ENCODE measurements at places on chromosomes 16 and 17. TPM values are rescaled to one million over a fixed set of nuclear protein-coding genes. Genes with fewer than 3 reads are reported as not detected.

GRCh38 chr16:85199069-85199725 lies 86.9 kb upstream of the CIBAR2 start:
- no peak overlapping the region for H3K4me3 ChIP-seq
- no peak for DNase-seq
- H3K36me3 ChIP-seq, result no peaks in the 10 kb centered on the region
- peaks cover 2% of the 10 kb centered on the region for H3K27me3 ChIP-seq
- H3K27ac ChIP-seq, result no peak overlapping the region
- H3K4me1 ChIP-seq, result no peaks in the 10 kb centered on the region

DNA sequence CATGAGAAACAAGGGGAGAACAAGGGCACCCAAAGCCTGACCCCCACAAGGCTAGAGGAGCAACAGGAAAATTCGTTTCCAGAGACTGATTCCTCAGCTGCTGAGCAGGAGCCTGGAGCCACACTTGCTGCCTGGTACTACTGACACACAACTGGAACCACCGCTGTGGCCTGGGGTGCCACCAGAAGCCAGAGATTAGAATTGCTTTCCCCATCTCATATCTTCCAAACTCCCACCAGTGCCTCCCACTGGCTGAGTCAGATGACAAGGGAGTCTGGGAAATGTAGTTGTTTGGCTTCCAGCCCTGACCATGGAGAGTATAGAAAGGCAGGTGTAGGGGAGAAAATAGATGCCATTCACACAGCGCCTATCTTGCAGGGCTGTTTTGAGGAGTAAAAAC lies 4.1 kb upstream of the TMEM11 start:
- no peak overlapping the region for H3K4me3 ChIP-seq
- peaks cover 4% of the 10 kb centered on the region for H3K36me3 ChIP-seq
- H3K27me3 ChIP-seq, result no peaks in the 10 kb centered on the region
- DNase-seq, result no peak
- H3K4me1 ChIP-seq, result peaks cover 13% of the 10 kb centered on the region
- H3K27ac ChIP-seq, result no peak overlapping the region

Gene RASL10B
- 1.2 TPM for total RNA-seq

DNA sequence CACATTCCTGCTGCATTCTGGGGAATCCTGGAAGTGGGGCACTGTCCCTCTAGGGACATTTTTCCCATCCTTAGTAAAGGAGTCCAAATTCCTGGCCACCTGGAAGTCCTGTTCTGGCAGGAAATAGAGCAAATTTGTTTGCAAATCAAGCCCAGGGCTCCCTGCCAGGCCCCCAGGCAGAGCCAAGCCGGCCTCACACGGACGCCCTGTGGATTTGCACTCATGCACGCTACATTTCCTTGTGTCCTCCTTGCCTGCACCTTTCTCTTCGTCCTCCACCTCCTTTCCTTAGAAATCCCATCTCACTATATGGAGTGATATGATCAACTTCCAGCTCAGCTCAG lies 7.0 kb upstream of the CALB2 start:
- H3K36me3 ChIP-seq, result no peaks in the 10 kb centered on the region
- H3K27ac ChIP-seq, result no peak overlapping the region
- no peaks in the 10 kb centered on the region for H3K4me1 ChIP-seq
- H3K4me3 ChIP-seq, result no peak overlapping the region

GRCh38 chr16:15817446-15817845 lies 39.4 kb downstream of the MYH11 start:
- DNase-seq, result no peak
- no peak overlapping the region for H3K4me3 ChIP-seq
- no peaks in the 10 kb centered on the region for H3K4me1 ChIP-seq
- H3K36me3 ChIP-seq, result no peaks in the 10 kb centered on the region

Gene CACNG3
- total RNA-seq, result not detected

- H3K27ac ChIP-seq, result no peak overlapping the region
- H3K27me3 ChIP-seq, result no peaks in the 10 kb centered on the region
- no peaks in the 10 kb centered on the region for H3K4me1 ChIP-seq
- no peaks in the 10 kb centered on the region for H3K36me3 ChIP-seq
- H3K4me3 ChIP-seq, result no peak overlapping the region
- no peak for DNase-seq
Measured at GRCh38 chr17:7744416-7744815, 26.9 kb downstream of the DNAH2 start.

- no peak overlapping the region for H3K27ac ChIP-seq
- H3K4me3 ChIP-seq, result no peak overlapping the region
- no peaks in the 10 kb centered on the region for H3K27me3 ChIP-seq
- no peaks in the 10 kb centered on the region for H3K36me3 ChIP-seq
- no peaks in the 10 kb centered on the region for H3K4me1 ChIP-seq
Measured at GRCh38 chr16:86362155-86362849, 148.0 kb upstream of the FOXF1 start.
